ENCODE measurements at places on chromosomes 13 and 19.

GRCh38 chr13:30341815-30342570, 34.6 kb upstream of the KATNAL1 start:
- DNase-seq: peak; percentile 86

GRCh38 chr13:27409013-27409412, 15.4 kb upstream of the GTF3A start:
- DNase-seq: no peak

GRCh38 chr13:77417897-77418296, 91.0 kb upstream of the MYCBP2 start:
- no peak for DNase-seq

GRCh38 chr19:459724-460511, 915 bp downstream of the SHC2 start:
- DNase-seq: no peak

DNA sequence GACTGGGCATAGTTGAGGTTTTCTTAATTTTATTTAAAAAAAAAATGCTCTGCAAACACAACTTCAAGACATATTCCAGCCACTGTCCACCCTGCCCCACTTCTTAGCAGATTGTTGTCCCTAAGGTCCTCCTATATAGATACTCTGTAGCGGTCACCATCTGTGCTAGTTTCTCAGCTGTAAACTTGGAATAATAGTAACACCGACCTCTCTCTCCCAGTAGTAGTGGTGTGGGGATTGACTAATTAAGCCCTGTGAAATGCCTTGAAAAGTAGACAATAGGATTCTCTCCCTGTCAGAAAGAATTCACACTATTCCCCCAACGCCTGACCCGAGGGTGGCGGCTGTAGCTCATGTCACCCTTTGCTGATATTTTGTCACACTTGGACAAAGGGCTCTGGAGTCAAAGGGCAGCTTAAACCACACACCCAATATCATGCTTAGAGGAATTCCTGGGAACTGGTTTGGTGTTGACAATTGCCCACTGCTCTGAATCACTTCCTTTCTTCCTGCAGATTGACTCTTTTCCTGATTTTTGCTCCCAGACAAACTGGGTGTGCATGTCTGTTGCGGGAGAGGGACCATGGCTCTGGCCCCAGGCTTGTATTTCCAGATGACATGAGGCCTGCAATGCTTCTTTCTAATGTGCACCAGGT, 9.2 kb upstream of the SERP2 start:
- no peak for DNase-seq

GRCh38 chr13:84843368-84843767, 955.9 kb downstream of the SLITRK6 start:
- DNase-seq: no peak

- DNase-seq: no peak
Measured at GRCh38 chr13:110225609-110226574, 81.1 kb downstream of the COL4A1 start.

DNA sequence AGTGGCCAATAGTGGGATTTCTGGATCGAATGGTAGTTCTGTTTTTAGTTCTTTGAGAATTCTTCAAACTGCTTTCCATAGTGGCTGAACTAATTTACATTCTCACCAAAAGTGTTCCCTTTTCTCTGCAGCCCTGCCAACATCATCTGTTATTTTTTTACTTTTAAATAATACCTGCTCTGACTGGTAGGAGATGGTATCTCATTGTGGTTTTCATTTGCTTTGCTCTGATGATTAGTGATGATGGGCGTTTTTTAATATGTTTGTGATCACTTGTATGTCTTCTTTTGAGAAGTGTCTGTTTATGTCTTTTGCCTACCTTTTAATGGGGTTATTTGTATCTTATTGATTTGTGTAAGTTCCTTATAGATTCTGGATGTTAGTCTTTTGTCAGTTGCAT, 48.0 kb downstream of the RNASEH2B start:
- no peak for DNase-seq

DNA sequence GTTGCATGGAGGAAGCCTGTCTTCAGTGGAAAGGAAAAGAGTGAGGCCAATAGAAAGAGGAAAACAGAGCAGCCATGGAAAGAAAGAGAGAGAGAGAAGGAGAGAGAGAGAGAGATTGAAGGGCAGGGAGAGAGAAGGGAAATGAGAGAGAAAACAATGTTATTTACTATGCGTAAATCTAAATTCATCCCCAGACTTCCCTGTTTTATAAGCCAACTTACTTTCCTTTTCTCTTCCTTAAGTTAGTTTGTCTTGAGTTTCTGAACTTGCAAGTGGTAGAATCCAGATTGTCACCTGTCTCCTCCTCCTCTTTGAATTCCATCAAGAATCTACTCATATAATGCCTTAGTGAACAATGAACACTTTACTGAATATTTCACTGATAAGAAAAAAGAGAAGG, 16.8 kb upstream of the RCBTB2 start:
- DNase-seq: no peak

GRCh38 chr13:25963674-25964073, 88.1 kb downstream of the SHISA2 start:
- no peak for DNase-seq

DNA sequence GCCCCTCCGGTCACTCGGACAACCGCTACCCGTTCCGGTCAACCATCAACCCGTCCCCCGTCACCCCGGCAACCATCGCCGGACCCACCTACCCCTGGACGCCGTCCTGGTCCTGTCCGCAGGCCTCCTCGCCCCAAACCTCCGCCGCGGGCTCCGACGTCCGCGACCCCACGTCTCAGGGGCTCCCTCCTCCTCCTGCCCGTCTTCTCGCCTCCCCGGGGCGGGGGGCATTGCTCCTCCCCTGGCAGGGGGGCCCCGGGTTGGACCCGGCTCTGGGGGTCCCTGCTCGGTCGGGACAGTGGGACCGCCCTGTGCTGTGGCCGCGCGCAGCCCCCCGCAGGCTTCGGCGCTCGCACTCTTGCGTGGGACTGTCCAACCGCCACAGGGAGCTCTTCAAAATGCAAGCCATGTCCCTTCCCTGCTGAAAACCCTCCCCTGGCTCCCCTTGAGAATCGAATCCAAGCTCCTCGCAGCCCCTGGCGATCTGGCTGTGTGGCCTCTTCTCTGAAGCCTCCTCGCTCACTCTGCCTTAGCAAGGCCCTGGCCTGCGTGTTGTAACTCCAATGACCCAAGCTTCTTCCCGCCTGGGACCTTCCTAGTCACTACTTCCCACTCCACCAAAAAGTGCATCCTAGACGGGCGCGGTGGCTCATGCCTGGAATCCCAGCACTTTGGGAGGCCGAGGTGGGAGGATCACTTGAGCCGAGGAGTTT, 8.4 kb downstream of the EPHX3 start:
- DNase-seq: no peak

DNA sequence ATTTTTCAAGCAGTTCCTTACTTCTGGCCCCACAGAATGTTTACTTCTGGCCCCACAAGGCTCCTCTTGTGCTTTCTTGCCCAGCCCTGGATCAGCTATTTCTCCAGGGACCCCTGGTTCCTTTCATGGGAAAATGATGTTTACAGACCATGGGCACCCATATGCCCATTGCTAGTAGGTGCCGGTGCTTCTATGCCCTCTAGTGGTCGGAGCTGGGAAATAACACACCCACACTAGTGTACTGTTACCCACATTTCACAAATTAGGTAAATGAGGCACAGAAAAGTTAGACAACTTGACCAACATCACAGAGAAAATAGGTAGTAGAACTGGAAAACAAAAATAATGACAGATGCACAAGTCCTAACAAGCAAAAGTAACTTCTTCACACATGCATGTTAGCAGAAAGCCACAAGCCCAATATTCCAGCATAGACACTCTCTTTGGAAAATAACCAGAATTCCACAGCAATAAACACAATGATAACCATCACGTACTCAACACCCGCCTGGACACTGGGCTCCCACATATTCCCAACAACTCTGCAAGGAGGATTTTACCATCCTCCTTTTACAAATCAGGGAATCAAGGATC, 1.3 kb upstream of the CEACAM6 start:
- no peak for DNase-seq

GRCh38 chr19:15443838-15444237, 5.9 kb downstream of the WIZ start:
- DNase-seq: no peak

- no peak for DNase-seq
Measured at GRCh38 chr13:27034678-27035111, 136.9 kb downstream of the USP12 start.

- DNase-seq: no peak
Measured at GRCh38 chr13:32243695-32244094, 71.5 kb downstream of the ZAR1L start.

- no peak for DNase-seq
Measured at GRCh38 chr19:31317093-31317492, 32.1 kb downstream of the TSHZ3 start.

- DNase-seq: no peak
Measured at GRCh38 chr13:77337159-77337558, 10.3 kb upstream of the MYCBP2 start.

DNA sequence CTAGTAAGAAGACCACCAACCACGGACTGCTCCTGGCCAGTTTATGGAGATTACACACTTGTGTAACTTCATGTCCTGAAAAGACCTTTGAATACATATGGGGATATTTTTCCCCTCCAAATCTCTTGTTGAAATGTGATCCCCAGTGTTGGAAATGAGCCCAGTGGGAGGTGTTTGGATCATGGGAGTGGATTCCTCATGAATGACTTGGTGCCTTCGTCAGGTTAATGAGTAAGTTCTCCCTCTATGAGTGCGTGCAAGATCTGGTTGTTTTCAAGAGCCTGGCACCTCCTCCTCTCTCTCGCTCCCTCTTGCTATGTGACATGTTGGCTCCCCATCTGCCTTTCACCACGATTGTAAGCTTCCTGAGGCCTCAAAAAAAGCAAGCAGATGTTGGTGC, 769.0 kb upstream of the SLITRK1 start:
- DNase-seq: no peak

DNA sequence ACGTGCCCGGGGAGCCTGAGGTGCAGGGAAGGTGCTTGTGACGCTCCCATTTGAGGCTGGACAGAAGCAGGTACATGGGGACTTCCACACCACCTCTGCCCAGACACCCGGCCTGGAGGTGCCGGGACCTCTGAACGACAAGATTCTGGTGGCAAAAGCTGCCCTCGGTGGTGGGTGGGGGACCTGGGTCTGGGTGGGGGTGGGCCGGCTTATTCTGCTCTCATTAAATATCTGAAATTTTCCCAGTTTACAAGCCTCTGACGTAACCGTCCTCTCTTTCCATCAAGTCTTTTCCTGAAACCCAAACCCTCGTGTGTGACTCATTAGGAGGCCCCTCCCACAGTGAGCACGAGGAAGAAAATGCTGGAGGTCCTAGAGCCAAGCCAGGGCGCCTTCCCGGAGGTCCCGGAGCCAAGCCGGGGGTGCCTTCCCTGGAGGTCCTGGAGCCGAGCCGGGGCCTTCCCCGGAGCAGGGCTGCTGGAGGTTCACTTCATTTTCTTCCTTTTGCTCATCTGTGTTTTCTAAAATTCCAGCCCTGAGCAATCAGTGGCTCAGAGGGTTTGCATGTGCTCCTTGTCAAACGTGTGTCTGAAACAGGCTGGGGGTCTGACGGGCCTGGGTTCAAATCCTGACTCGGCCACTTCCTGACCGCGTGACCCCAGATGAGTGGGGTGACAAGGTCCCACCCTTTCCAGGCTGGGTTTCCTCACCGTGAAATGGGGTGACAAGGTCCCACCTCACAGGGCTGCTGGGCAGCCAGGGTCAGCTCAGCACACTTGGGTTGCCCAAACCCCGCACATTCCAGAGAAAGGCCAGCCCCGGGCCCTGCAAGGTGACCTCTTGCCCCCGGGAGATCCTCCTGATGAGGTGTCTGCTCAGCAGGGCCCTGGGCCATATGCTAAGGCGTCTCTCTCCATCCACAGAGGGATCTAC, 10.0 kb downstream of the CFD start:
- DNase-seq: peak; percentile 80
